ENCODE measurements at places on chromosomes 13 and 19.

DNA sequence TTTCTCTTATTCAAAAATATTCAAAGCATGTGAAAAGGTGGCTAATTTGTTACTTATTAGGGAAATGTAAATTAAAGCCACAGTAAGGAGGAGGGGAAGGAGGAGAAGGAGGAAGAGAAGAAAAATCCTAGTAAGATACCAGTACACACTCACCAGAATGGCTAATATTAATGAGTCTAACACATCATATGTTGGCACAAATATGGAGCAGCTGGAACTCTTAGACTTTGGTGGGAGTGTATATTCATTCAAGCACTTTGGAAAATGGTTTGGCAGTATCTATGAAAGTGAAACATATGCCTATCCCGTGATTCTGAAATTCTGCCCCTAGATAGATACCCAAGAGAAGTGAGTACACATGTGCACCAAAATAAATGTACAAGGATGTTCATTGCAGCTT is 38.1 kb upstream of the RGCC start:
- no peak for DNase-seq

GRCh38 chr13:29846475-29847256 is 3.8 kb downstream of the UBL3 start:
- no peak for DNase-seq

GRCh38 chr19:13051557-13052165 is 51.0 kb downstream of the LYL1 start:
- DNase-seq = no peak

DNA sequence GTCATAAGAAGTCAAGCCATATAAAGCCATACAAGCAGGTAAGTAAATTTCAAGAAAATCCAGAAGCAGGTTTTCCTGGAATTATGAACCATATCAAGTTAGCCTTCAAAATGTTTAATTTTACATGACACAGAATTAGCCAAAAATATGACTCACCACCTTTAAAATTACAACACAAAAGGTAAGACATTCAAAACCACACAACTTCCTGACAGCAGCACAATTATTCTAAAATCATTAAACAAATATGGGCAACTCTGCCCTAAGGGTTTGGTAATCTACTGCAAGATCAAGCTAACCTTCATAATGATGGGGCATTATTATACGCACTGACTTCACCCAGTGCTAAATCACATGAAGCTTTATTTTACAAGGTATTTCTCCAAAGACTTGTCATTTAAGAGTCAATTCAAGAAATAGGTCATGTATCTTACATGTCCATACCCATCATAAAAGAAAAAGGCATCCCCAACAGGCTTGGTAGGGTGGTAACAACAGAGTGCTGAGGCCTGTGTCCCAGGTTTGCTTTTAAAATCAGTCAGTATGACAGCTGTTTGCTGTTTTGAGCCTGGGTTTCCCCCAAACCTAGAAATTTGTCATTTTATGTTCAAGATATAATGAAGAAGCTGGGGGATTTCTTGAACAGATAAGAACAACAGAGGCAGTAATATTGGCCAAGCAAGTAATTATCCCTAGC is 15.2 kb downstream of the RCBTB1 start:
- DNase-seq = peak; percentile 13

- DNase-seq = no peak
Measured at GRCh38 chr13:83884141-83884540, 1.9 kb upstream of the SLITRK1 start.

- peak; percentile 89 for DNase-seq
Measured at GRCh38 chr13:43285933-43286597, 262.7 kb downstream of the DNAJC15 start.

GRCh38 chr13:95243207-95243606 is 58.0 kb downstream of the ABCC4 start:
- DNase-seq = no peak

DNA sequence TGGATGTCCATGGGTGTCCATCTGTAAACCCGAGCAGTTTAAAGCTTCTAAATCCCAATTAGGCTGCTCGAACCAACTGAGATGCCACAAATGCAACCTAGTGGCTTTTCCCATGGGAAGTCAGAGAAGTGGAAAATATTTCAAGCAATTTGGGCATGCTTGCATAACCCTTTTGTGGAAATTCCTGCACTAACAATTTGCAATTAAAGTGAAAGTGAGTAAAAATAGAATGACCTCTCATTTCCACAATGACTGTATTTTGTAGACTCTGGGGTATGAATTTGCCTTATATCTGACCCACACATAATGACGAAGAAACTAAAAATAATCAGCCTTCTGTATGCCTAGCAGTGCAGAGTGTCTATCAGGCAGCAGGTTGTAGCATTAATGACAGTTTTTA is 91.8 kb upstream of the TSC22D1 start:
- peak; percentile 57 for DNase-seq

DNA sequence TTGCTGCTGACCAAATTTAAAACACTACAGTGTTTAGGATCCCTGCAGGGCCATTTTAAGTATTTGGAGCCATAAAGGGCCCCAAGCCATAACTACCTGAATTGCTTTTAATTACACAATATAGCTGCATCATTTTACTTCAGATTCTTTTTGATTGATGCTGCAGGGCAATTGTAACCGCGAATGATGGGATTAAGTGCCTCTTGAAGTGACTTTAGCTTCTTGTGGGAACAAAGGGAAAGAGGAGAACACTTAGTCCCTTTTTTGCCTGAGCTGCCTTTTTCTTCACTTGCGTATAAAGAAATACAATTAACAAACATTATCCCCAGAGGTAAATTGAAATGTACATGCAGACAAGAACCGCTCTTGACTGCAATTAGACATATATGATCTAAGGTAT is 228.5 kb downstream of the ZIC5 start:
- no peak for DNase-seq

GRCh38 chr13:49998714-49999624 is 2.1 kb downstream of the TRIM13 start:
- DNase-seq = no peak

GRCh38 chr13:110266431-110266809 is 40.5 kb downstream of the COL4A1 start:
- no peak for DNase-seq

- no peak for DNase-seq
Measured at GRCh38 chr13:106814463-106814862, 246.5 kb upstream of the ARGLU1 start.
